Cortex of kidney (tissue), 1 donor: ENCODE measurements at places on chromosomes 1 and 21.

- DNase-seq, result no peak
Observed at GRCh38 chr1:59163268-59164092, 133.4 kb upstream of the FGGY start.

GRCh38 chr1:25804244-25804963 lies 4.4 kb downstream of the SELENON start:
- no peak for DNase-seq

DNA sequence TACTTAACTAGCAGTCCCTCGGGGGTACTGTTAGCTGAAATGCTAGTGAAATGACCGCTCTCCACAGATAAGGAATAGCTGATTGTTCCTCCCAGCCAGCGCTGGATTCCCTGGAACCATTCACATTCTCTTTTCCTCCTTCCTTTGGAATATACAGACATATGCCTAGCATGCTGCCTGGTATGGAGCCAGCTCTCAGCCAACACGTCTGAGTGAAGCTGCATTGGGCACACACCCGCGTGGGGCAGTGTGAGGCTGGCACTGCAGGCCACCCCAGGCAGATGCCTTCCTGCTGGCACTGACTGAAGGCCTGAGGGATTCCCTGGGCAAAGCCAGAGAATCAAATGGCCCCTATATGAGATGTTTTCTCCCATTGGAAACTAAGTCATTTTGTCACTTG lies 66.7 kb downstream of the TLR5 start:
- no peak for DNase-seq

DNA sequence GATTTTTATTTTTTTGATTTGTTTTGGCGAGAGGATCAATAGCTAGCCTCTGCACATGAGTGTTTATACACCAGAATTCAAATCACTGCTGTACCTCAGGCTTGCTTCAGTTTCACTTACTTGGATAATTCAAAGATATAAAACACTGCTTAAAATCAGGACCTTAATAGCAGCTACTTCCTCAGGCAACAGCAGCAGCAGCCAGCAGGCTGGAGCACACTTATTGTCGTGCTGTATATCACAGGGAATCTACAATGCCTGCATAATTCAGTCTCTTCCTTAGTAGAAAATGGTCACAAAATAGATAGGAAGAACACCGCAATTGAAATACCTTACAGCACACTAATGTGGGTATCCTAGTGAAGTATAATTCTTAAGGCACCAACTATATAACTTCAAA lies 497.3 kb downstream of the NEGR1 start:
- DNase-seq, result no peak

- DNase-seq, result no peak
Observed at GRCh38 chr1:112527266-112528010, 18.7 kb downstream of the WNT2B start.

GRCh38 chr1:181178241-181178879 lies 89.9 kb downstream of the IER5 start:
- DNase-seq, result no peak

- no peak for DNase-seq
Observed at GRCh38 chr1:87549738-87550137, 221.1 kb downstream of the LMO4 start.

GRCh38 chr1:26745191-26745590 lies 42.6 kb upstream of the PIGV start:
- no peak for DNase-seq

DNA sequence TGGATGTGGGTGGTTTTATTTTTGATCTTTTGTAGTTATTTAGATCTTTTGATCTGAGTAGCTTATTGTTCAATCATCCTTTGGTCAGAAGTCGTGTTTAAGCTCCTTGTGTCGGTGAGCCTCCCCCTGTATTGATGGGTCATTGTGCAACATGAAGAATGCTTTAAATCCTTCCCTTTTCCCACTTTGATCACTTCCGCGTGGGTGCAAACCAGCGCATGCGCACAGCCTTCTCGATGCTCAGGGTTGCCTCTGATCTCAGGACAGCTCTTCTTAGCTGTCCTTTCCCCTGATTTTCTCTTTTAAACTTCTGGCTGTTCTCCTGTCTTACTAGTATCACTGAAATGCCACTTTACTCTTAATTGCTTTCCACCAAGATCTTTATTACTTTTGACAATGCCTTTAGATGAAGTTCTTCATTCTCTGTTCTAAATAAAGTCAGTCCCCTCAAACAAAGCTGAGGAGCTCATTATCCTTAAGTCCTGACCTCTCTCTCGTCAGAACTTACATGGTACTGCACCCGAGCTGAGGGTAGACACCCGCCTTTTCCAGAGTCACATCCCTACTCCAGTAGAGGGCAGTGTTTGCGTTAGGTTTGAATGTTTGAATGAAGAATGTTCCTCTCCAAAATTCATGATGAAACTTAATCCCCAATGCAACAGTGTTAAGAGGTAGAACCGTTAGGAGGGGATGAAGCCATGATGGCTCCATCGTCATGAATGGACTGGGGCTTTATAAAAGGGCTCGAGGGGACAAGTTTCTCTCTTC lies 547.9 kb upstream of the TMPRSS15 start:
- DNase-seq, result no peak

DNA sequence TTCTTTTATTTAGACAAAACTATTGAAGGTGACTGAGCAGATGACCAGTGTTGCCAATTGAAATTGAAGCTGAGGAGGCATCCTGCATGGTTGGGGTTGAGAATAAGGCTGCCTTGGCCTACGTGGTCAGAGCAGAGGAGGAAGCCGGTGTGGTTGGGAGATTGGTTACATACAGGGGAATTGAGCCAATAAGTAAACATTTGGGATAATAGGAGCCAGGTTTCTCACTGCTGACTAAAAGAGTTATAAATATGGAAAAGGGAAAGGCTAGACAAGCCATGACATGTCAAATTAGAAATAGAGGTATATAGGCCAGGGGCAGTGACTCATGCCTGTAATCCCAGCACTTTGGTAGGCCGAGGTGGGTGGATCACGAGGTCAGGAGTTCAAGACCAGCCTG lies 15.8 kb downstream of the SNX7 start:
- DNase-seq, result no peak

DNA sequence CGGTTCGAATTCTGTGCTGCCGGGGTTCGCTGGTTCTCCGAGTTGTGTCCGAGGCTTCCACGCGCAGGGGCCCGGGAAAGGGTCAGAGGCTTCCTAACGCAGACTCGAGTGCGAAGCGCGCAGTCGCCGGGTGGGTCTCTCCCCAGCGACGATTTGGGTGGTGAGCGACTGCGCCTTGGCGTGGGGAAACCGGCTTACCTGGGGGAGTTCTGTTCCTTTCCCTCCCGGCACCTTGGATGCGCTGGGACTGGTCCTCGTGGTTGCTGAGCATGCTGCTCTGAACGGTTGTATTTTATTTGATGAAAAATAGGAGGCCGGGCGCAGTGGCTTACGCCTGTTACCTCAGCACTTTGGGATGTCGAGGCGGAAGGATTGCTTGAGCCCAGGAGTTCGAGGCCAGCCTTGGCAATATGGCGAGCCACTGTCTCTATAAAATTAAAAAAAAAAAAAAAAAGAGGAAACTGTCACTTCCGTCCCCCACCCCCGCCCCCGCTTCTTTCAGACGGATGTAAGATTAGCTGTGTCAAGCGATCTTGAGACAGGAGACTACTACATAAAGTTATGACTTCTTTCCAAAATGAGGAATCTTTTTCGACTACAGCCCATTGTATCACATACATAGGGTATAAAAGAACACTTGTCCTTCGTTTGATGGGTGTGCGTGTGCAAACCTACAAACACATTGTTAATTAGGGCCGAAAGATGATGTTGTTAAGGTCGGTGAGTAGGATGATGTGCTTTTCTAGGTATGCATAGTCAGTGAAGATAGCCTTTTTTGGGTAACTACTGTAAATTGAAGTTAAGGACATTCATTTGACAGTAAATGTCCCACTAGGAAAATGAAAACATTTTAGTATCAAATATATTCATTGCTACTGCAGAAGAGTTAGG lies at the start of gene CCDC18:
Gene CCDC18, plus strand, starts transcription at position 2 of the 891 bp plus-strand sequence. CDS start 2,638 bp downstream, outside the sequence.
- DNase-seq, result no peak

GRCh38 chr1:39450956-39451606 lies 40.4 kb upstream of the BMP8A start:
- DNase-seq, result no peak

GRCh38 chr1:188371295-188371806 lies 1542.6 kb downstream of the PLA2G4A start:
- no peak for DNase-seq

DNA sequence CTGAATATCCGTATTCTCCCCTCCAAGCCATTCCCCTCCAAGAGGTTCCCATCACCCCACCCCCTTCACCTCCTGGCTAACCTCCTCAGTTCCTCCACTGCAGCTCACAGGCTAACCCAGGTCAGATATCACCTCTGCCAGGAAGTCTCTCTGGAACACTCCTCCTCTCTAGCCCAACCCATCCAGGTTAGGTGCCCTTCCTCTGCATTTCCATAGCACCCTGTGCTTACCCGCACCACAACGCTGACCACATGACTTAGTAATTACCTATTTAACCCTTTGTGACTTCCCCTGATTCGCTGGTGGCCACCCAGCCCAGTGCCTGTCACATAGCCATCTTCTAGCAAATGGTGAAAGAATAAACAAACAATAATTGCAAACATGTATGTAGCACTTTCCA lies 49.5 kb upstream of the IFFO2 start:
- DNase-seq, result no peak

DNA sequence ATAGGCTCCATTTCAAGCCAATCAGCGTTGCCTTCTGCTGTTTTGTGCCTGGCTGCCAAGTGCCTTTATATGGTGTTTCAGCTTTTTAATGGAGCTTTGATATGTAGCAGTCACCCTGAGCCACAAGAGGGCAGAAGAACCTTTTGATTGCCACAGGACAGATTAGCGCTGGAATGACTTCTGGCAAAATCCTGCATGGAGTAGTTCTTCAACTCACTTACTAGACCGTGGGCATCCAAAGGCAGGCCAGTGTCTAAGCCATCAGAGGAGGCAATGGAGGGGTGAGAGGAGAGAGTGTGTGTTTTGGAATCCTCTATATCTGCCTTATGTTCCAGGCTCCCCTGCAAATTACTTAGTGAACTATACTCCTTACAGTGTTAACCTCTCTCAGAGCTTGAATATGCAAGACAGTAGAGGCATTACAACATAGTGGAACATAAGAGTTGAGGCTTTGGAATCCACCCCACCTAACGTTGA lies 56.2 kb downstream of the ST3GAL3 start:
- no peak for DNase-seq

- no peak for DNase-seq
Observed at GRCh38 chr1:212045981-212046380, 10.4 kb downstream of the DTL start.

DNA sequence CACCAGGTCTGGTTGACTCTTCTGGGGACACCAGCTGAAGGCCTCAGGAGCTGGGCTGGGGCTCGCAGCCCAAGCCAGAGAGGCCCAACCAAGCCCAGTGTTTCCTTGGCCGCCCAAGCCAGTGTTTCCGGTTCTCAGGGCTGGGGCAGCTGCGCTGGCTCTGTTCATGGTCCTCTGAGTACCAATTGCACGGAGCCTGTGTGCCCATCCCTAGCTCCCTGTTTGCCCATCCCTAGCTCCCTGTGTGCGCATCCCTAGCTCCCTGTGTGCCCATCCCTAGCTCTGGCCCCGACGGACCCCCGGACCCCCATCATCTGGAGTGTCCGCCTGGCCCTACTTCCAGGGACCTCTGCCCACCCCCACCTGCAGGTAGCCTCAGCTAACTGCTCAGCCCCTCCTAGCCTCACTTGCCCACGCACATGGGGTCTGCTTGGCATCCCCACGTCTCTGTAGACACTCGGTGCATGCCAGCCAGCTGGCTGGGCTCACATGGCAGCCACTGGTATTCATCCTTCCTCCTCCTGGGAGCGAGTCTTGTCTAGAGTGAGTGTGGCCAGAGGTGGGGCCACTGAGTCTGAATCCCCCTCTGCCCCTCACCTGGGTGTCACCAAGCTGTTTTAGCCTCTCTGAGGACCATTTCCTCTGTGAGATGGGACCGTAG lies 64.0 kb downstream of the WNT9A start:
- no peak for DNase-seq

GRCh38 chr1:205543351-205544301 lies 39.2 kb downstream of the CDK18 start:
- no peak for DNase-seq

- no peak for DNase-seq
Observed at GRCh38 chr1:66532798-66533783, 862 bp upstream of the SGIP1 start.

DNA sequence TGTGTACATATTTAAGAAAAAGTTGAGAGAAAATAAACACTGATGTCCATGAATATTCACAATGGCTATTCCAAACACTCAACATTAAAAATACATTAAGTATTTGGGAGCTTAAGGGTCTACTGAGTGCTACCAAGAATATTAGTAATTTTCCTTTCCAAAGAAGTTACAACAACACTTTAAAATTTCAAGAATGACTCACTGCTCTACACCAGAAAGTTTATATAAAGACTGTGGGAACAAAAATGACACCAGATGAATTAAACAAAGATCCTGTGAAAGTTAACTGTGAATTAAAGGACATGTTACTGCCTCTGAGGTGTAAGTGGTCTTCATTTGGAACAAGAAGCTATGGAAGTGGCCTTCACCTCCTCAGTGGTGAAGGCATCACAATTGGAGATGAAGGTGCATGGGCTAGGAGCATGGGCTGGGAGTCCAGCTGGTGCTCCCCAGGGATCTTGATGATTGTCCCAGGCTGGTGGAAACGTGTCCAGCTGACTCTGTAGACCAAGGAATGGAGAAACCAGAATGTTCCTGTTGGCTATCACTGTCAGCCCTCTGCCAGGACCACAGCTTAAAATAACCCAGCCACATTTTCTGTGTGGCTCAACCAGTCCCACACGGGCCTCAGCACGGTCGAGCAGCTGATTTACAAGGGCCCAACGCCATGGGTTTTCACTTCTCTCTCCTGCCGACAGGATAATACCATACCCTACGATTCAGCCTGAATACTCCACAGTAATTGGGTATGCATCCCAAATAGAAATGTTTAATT lies 28.8 kb downstream of the TAF5L start:
- DNase-seq, result no peak

GRCh38 chr1:90580176-90580575 lies 136.9 kb downstream of the BARHL2 start:
- DNase-seq, result no peak

GRCh38 chr1:54502342-54502741 lies 45.7 kb upstream of the ACOT11 start:
- DNase-seq, result no peak

DNA sequence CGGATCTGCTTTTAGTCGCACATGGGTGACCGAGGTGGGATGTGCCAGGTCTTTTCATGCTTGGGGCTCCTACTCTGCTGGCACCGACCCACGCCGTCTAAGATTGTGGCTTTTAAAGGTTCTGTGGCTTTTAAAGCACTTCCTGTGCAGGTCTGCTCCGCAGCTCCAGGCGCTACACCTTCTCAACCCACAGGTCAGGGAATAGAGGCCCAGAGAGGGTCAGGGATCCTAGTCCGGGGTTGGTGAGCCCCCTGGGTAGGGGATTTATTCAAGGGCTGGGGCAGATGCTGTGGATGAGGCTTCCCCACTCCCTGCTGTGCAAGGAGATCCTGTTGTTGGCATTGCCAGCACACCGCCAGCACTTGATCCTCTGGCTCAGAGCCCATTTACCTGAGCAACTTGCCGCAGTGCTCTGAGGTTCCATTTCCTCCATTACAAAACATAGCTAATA lies 212.8 kb upstream of the RAB4A start:
- DNase-seq, result no peak
